Smooth muscle cell of trachea (primary cell): ENCODE measurements at places on chromosomes 12 and 14. TPM values are rescaled to one million over a fixed set of nuclear protein-coding genes. Genes with fewer than 3 reads are reported as not detected.

Gene KRT78
- total RNA-seq, result not detected in 2 replicates

Gene DCN
- 863 and 1,986 TPM in 2 replicates for total RNA-seq

Gene COCH
- 0.33 and 0.58 TPM in 2 replicates for total RNA-seq

Gene RILPL2
- total RNA-seq, result 3.8 and 4.0 TPM in 2 replicates

Gene C14orf180
- not detected in 2 replicates for total RNA-seq

Gene AVPR1A
- total RNA-seq, result not detected in 2 replicates

Gene RPL36AL
- 242 and 263 TPM in 2 replicates for total RNA-seq

Gene NFATC4
- 108 and 149 TPM in 2 replicates for total RNA-seq

Gene MYO1H
- not detected in 2 replicates for total RNA-seq

Gene TRHDE
- 26.5 and 42.5 TPM in 2 replicates for total RNA-seq

Gene EML5
- 0.44 and 0.50 TPM in 2 replicates for total RNA-seq

Gene IFNG-AS1
- not detected in 2 replicates for total RNA-seq

Gene ARHGAP9
- total RNA-seq, result not detected in 2 replicates

Gene ZFYVE21
- total RNA-seq, result 76.9 and 104 TPM in 2 replicates

Gene KRT83
- not detected in 2 replicates for total RNA-seq

Gene LACRT
- not detected in 2 replicates for total RNA-seq

Gene SCN8A
- 23.3 and 28.7 TPM in 2 replicates for total RNA-seq

Gene TAS2R19
- 4.5 and 9.6 TPM in 2 replicates for total RNA-seq

Gene CCNT1
- total RNA-seq, result 20.7 and 26.3 TPM in 2 replicates

Gene GUCY2C
- not detected in 2 replicates for total RNA-seq

Gene PLA2G1B
- total RNA-seq, result 0.33 TPM in 1 of 2 replicates, not detected in the other

Gene TAS2R20
- 2.8 and 5.1 TPM in 2 replicates for total RNA-seq

Gene ADCY4
- total RNA-seq, result 9.6 and 11.7 TPM in 2 replicates

Gene GALNT9
- total RNA-seq, result 0.17 and 0.29 TPM in 2 replicates

Gene PRR4
- total RNA-seq, result 0.73 and 3.0 TPM in 2 replicates

Gene NCAPD2
- 38.5 and 101 TPM in 2 replicates for total RNA-seq

Gene ARHGDIB
- total RNA-seq, result 0.83 and 4.7 TPM in 2 replicates

Gene GALNT8
- total RNA-seq, result under 0.01 and 0.29 TPM in 2 replicates

Gene TAS2R42
- total RNA-seq, result not detected in 2 replicates

Gene PPFIA2
- total RNA-seq, result 2.0 and 6.5 TPM in 2 replicates

Gene OR6C76
- total RNA-seq, result not detected in 2 replicates

Gene DENND5B
- total RNA-seq, result 10.2 and 11.9 TPM in 2 replicates

Gene SLC4A8
- 4.5 and 10.3 TPM in 2 replicates for total RNA-seq

Gene HPD
- total RNA-seq, result 0.66 and 1.3 TPM in 2 replicates

Gene IL26
- not detected in 2 replicates for total RNA-seq

Gene SYCP3
- total RNA-seq, result 0.17 TPM in 1 of 2 replicates, not detected in the other

Gene KCNA5
- total RNA-seq, result not detected in 2 replicates

Gene CCDC177
- under 0.01 TPM in 2 replicates for total RNA-seq

Gene LHX5
- not detected in 2 replicates for total RNA-seq

Gene CPSF2
- total RNA-seq, result 39.5 and 64.0 TPM in 2 replicates

Gene OR6C2
- not detected in 2 replicates for total RNA-seq

Gene FAM90A1
- total RNA-seq, result 0.33 TPM in 1 of 2 replicates, not detected in the other

Gene ZDHHC22
- not detected in 2 replicates for total RNA-seq

Gene ZFHX2
- total RNA-seq, result 0.15 and 0.66 TPM in 2 replicates

Gene KRT75
- not detected in 2 replicates for total RNA-seq

Gene IQSEC3
- total RNA-seq, result under 0.01 and 1.3 TPM in 2 replicates

Gene SLC2A14
- total RNA-seq, result 0.17 TPM in 1 of 2 replicates, not detected in the other

Gene GRIP1
- total RNA-seq, result 0.73 TPM in 1 of 2 replicates, not detected in the other
